ENCODE measurements at places on chromosomes 3 and 15. TPM values are rescaled to one million over a fixed set of nuclear protein-coding genes. Genes with fewer than 3 reads are reported as not detected.

DNA sequence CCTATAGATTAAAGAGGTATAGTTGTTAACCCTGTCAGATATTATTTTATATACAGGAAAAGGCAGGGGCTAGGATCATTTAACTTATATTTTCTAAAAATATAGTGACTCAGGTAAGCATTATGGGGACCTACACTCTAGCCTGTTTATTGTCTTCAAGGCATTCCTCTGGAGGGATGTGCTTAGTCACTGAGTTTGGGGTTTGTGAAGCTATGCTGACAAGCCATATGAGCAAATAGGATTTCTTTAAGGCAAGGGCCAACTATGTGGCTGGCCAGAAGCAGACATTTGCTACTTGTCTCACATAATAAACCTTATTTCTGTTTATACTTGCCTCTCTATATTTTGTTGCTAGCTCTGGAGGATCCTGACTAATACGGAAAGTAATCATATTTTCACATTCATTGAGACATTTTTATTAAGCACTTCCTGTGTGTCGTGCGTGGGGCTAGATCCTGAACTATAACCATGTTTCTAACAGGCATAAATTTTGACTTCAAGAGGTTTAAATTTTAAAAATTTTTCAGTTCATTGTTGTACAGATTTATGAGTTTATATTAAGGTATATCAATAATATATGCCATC is 153.4 kb downstream of the OTOL1 start:
- H3K27me3 ChIP-seq = no peaks in the 10 kb centered on the region
- H3K27ac ChIP-seq = no peak overlapping the region
- H3K4me1 ChIP-seq = no peaks in the 10 kb centered on the region
- H3K4me3 ChIP-seq = no peak overlapping the region

GRCh38 chr3:77536038-77536775 is 496.3 kb downstream of the ROBO2 start:
- DNase-seq = no peak
- H3K4me1 ChIP-seq = peaks cover 13% of the 10 kb centered on the region
- H3K27me3 ChIP-seq = no peaks in the 10 kb centered on the region
- peaks cover 4% of the 10 kb centered on the region for H3K36me3 ChIP-seq

GRCh38 chr15:31214158-31214863 is 112.3 kb upstream of the KLF13 start:
- no peaks in the 10 kb centered on the region for H3K4me1 ChIP-seq
- DNase-seq = no peak
- peak overlapping the region; percentile 73 for H3K4me3 ChIP-seq
- peaks cover 6% of the 10 kb centered on the region for H3K27me3 ChIP-seq
- H3K27ac ChIP-seq = no peak overlapping the region

DNA sequence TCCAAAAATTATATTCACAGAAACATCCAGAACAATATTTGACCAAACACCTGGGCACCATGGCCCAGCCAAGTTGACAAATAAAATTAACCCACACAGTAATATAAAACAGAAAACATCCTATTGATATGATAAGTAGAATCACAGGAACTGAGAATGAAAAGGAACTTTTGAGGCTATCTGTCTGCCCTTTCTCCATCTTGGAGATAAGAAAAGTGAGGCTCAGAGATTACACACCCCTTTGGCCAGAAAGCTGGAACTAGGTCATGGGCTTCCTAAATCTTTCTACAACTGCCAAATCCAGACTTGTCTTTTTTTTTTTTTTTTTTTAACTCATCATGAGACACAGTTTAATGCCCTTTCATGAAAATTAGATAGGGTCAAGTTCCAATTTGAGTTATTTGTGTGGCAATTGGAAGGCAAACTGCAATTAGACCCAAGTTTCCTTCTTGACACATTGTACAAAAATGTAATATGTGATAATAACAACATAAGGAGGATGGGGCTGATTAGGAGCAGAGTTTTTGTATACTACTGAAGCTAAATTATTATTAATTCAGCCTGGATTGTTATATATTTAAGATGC is 137.2 kb downstream of the RPL22L1 start:
- no peak for DNase-seq
- peaks cover 15% of the 10 kb centered on the region for H3K4me1 ChIP-seq
- H3K27ac ChIP-seq = no peak overlapping the region

- no peak overlapping the region for H3K4me3 ChIP-seq
- H3K4me1 ChIP-seq = peaks cover 2% of the 10 kb centered on the region
- no peak overlapping the region for H3K27ac ChIP-seq
- no peaks in the 10 kb centered on the region for H3K27me3 ChIP-seq
- peaks cover 3% of the 10 kb centered on the region for H3K36me3 ChIP-seq
Measured at GRCh38 chr3:126433496-126434263, 39.0 kb downstream of the CFAP100 start.

- no peaks in the 10 kb centered on the region for H3K27me3 ChIP-seq
- H3K27ac ChIP-seq = no peak overlapping the region
- H3K4me3 ChIP-seq = no peak overlapping the region
- DNase-seq = no peak
- peaks cover 8% of the 10 kb centered on the region for H3K4me1 ChIP-seq
Measured at GRCh38 chr3:151404316-151404715, 19.8 kb upstream of the P2RY12 start.

DNA sequence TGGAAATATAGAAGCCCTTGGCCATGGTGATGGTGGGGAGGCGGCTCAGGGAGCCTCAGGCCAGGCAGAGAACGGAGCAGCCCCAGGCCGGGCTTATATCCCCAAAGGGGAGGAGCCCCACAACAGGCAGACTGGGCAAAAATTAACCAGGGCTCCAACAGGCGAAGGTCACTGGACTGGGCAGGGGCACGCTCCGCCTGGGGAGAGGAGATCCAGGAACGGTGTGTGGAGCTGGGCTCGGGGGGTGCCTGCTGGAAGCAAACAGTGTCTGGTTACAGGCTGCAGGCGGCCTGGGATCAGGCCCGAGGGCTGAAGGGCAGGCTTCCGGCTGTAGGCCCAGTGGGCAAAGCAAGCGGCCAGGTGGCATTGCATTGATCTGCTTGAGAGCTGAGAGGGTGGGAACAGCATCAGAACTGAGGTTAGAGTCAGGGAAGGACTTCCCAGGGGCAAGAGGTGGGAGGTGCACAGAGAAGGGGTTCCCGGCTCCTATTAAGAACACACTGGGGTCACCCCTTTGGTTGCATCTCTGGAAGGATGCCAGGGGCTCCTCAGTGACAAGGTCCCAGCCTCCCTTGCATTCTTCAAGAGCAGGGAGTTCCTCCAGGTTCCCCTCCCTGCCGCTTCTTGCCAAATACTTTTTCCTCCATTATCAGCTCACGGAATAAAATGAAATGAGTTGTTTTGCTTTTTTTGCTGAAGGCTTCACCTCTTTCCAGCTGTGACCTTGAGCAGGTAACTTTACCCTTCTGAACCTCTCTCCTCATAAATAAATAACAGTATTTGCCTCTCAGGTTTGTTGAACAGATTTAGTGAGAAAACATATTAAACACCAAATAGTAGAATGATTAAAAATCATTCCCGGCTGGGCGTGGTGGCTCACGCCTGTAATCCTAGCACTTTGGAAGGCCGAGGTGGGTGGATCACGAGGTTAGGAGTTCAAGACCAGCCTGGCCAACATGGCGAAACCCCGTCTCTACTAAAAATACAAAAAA is 7.8 kb downstream of the ANPEP start:
- peaks cover 5% of the 10 kb centered on the region for H3K4me1 ChIP-seq
- no peaks in the 10 kb centered on the region for H3K36me3 ChIP-seq
- H3K27ac ChIP-seq = no peak overlapping the region
- peaks cover 2% of the 10 kb centered on the region for H3K27me3 ChIP-seq
- H3K4me3 ChIP-seq = no peak overlapping the region
- DNase-seq = no peak

DNA sequence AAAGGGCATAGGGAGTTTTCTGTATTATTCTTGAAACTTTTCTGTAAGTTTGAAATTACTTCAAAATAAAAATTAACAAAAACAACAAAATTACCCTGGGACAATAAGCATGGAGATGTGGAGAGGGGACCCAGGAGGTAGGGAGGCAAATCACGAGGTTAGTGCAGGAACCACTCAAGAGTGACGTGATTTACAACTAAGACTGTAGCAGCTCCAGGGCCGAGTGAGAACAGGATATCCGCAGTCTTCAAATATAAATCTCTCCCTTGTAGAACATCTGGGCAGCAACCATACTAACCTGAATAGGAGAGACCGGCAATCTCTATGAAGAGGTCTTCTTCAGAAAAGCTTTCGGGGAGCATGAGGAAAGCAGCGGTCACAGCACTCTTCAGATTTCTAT is 17.3 kb downstream of the TAMM41 start:
- no peaks in the 10 kb centered on the region for H3K27me3 ChIP-seq
- H3K27ac ChIP-seq = no peak overlapping the region
- no peak for DNase-seq
- H3K4me1 ChIP-seq = peaks cover 4% of the 10 kb centered on the region
- H3K4me3 ChIP-seq = no peak overlapping the region

GRCh38 chr3:67484085-67484484 is 170.3 kb downstream of the SUCLG2 start:
- H3K36me3 ChIP-seq = no peaks in the 10 kb centered on the region
- H3K4me1 ChIP-seq = no peaks in the 10 kb centered on the region
- no peak for DNase-seq
- no peak overlapping the region for H3K4me3 ChIP-seq

- peaks cover 6% of the 10 kb centered on the region for H3K27me3 ChIP-seq
- no peak for DNase-seq
- peak overlapping the region; percentile 44 for H3K4me3 ChIP-seq
- H3K4me1 ChIP-seq = peaks cover 17% of the 10 kb centered on the region
Measured at GRCh38 chr3:66602691-66603090, 101.9 kb upstream of the LRIG1 start.

DNA sequence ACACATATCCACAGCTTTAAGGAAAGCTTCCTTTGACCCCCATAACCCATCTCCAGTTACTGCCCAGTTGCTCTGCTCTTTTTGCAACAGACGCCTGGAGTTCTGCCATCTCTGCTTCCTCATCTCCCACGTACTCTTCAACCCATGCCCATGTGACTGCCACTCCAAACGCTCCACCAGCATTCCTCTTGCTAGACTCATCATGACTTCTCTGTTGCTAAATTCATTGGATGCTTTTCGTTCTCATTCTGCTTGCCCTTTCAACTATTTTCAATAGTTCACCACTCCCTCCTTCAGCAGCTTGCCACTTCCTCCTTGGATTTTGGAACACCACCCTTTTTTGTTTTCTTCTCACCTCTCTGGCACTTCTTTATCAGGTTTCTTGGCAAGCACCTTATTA is 2.7 kb upstream of the KNSTRN start:
- no peak overlapping the region for H3K4me3 ChIP-seq
- peaks cover 6% of the 10 kb centered on the region for H3K27me3 ChIP-seq
- H3K27ac ChIP-seq = no peak overlapping the region
- H3K36me3 ChIP-seq = no peaks in the 10 kb centered on the region
- DNase-seq = no peak
- peaks cover 19% of the 10 kb centered on the region for H3K4me1 ChIP-seq

DNA sequence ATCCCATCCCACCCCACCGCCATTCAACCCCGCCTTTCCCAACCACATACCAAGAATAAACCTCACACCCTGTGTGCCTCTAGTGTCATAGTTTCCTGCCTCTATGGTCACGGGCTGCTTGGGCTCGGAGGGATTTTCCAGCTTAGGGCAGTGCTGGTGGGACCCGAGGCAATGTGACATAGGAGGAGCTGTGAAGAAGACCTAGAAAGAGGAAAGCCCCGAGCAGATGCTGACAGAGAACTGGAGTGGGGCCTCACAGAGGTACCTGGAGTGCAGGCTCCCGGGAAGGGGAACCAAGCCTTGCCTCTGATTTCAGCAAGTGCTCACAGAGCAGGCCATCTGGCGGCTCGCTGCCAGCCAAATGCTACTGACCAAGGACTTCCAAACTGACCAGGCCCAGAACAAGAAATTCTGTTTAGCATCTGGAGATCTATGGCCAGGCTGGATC is 27.5 kb downstream of the BHLHE40 start:
- no peaks in the 10 kb centered on the region for H3K36me3 ChIP-seq
- H3K4me1 ChIP-seq = peaks cover 20% of the 10 kb centered on the region
- H3K27ac ChIP-seq = no peak overlapping the region
- no peak for DNase-seq
- H3K4me3 ChIP-seq = no peak overlapping the region
- peaks cover 9% of the 10 kb centered on the region for H3K27me3 ChIP-seq

- H3K4me3 ChIP-seq = peak within 1 kb of the TSS; percentile 76
- H3K4me1 ChIP-seq = peaks cover 14% of the 10 kb centered on the region
- H3K27me3 ChIP-seq = peaks cover 33% of the 10 kb centered on the region
- peak within 1 kb of the TSS; percentile 42 for H3K27ac ChIP-seq
Measured at GRCh38 chr3:12158387-12159226, at the start of gene TIMP4. Gene TIMP4 (minus strand): TSS chr3:12158912. CDS start chr3:12158840, 72 bp downstream.

DNA sequence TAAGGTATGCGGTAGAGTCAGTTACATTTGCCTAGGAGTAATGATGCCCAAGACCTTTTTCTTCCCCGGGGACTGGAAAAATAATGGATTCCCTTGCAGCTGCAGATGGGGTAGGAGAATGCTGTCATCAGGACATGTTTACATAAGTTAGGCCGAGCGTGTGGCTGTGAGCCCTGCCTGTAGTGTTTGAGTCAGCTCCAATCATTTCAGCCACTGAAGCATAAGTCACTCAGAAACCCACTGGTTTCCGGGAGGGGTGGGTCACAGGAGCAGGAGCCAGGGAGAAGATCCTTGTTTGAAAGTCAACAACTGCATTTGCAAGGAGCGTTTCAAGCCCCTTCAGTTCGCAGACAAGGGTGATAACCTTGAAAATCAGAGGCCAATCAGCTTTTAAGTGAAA is 562.3 kb downstream of the MCTP2 start:
- no peak for DNase-seq
- H3K27ac ChIP-seq = no peak overlapping the region
- peaks cover 8% of the 10 kb centered on the region for H3K4me1 ChIP-seq
- H3K27me3 ChIP-seq = no peaks in the 10 kb centered on the region

GRCh38 chr15:66096688-66097058 is 156.9 kb downstream of the MEGF11 start:
- no peak for DNase-seq
- H3K36me3 ChIP-seq = no peaks in the 10 kb centered on the region
- no peak overlapping the region for H3K4me3 ChIP-seq
- H3K27me3 ChIP-seq = peaks cover 5% of the 10 kb centered on the region
- H3K4me1 ChIP-seq = peaks cover 48% of the 10 kb centered on the region

DNA sequence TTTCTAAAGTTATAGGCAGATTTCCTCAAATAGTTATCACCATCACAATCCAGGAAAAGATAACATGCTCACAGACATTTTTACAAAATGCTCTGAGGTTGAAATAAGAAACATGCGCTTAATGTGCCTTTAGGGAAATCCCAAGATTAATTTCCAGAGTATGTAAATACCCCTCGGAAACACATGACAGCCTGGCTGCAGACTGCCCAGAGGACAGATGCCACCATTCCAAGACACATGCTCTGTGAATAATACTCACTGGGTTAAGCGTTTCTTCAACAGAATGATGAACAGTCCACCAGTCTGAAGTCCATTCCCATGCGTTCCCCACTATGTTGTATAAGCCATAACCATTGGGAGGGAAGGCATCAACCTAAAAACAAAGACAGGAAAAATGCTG is 56.5 kb downstream of the SUMF1 start:
- no peak overlapping the region for H3K4me3 ChIP-seq
- no peak for DNase-seq
- H3K4me1 ChIP-seq = peaks cover 30% of the 10 kb centered on the region
- peaks cover 16% of the 10 kb centered on the region for H3K36me3 ChIP-seq
- no peak overlapping the region for H3K27ac ChIP-seq

The CAMK2N2 gene
- total RNA-seq = 1.9 TPM

The DNAJC17 gene
- 23.7 TPM for total RNA-seq

The SPATA12 gene
- not detected for total RNA-seq

The FBXO40 gene
- total RNA-seq = not detected

The WDR93 gene
- 1.5 TPM for total RNA-seq

The HESX1 gene
- 0.40 TPM for total RNA-seq

The FOXL2 gene
- 0.75 TPM for total RNA-seq

The KLF15 gene
- total RNA-seq = 7.9 TPM

The DNAH1 gene
- 2.6 TPM for total RNA-seq

The GRIP2 gene
- total RNA-seq = 2.7 TPM

The ARHGEF3 gene
- total RNA-seq = 20.9 TPM

The LAMB2 gene
- total RNA-seq = 277 TPM

Measured in type B pancreatic cell (in vitro differentiated cells).